Fibroblast of lung (primary cell): ENCODE measurements at places on chromosomes 6 and 20. TPM values are rescaled to one million over a fixed set of nuclear protein-coding genes. Genes with fewer than 3 reads are reported as not detected.
A peak's percentile ranks its signal among the peaks of the same experiment; 100 is the strongest.

Gene WFDC2
- polyA plus RNA-seq = not detected in 2 replicates

Gene HUS1B
- 0.08 and 0.11 TPM in 2 replicates for polyA plus RNA-seq

Gene NOX3
- polyA plus RNA-seq = not detected in 2 replicates

Gene COL19A1
- 0.01 TPM in 1 of 2 replicates, not detected in the other for polyA plus RNA-seq

Gene ZNF165
- polyA plus RNA-seq = 0.14 and 0.23 TPM in 2 replicates

Gene HLA-DPB1
- 11.0 and 11.5 TPM in 2 replicates for polyA plus RNA-seq

DNA sequence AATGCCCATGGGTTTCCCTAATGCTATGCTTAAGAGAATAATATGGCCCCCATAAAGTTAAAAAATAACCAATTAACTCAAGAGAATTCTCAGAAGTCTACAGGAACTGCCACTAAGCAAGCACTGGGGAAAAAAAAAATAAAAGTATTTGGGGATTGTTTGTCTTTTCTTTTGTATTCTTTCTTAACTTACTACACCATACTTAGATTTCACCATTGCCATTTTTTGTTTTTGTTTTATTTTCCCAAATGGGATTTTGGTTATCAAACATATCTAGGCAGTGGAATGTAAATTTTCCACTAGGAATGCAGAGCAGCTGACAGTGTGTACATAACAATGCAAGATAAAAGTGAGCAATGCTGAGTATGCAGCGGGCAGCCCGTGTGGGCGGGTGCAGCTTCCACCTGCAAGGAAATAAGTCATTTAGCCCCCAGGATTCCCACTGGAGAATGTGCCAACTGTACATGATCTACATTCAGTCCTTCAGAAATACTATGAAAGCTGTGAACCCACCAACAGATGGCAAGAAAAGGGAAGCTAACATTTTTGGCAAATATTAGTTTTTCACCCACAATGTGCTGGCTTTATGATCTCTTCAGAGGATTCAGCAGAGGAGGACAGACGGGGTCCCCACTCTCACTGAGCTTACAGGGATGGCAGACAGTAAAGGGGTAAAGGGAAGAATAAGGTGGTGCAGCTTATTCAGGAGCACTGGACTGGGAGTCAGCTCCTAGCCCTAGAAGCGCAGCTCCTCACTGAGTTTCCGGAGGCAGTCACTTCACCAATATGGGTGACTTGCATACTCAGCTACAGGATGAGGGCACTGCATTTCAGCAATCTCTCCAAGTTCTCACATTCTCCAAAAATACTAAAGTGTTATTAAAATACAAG, 44.4 kb downstream of the DCDC2 start:
- DNase-seq = no peak

DNA sequence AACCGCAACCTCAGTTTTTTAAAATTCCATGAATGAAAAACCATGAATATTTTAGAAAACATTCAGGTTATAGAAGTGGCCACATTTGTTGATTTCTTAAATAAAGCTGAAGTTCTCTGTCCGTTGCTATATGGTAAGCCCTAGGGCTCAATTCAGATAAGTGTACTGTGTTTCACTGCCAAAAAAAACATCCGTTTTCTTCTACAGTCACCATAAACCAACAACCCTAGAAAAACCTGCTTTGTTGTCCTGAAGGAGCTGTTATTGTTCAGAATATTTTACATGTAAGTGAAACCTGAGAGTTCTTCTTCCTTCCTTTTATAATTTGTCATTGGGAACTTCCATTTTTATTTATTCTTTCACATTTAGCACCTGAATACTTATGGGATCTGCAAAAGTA, 274.1 kb downstream of the TFAP2A start:
- DNase-seq = peak; percentile 5

- no peak for DNase-seq
Observed at GRCh38 chr6:87116922-87117321, 22.0 kb upstream of the CGA start.

- no peak for DNase-seq
Observed at GRCh38 chr20:46735436-46735835, 26.0 kb downstream of the SLC2A10 start.

DNA sequence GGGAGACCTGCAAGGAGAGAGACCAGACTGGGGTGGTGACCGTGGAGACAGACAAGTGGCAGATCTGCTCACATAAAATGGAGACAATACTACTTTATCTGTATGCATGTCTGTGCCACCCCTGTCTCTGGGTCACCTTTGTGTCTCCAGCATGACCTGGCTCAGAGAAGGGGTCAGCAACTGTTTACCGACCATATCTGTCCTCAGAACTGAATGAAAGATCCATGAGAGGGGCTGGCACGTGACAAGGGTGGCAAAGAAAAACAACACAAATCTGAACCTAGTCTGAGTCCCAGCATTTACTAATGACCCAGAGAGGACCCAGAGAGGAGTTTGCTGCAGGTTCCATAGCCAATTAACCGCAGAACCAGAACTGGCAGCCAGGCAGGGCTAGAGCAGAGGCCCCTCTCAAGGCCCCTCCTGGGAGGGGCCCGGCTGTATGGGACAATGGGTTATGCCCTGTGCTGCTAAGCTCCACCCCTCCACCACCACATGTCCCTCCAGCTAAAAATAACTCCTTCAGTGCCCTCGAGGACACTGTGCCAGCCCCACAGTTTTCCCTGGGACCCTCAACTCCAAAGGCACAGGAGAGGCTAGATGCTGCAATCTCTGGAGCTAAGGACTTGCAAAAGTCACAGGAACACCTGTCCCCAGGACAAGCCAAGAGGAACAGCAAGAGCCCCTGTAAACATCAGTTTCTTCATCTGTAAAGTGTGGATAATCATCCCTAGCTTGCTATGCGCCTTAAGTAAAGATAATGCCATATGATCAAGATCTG, 2.2 kb downstream of the AHCY start:
- DNase-seq = no peak

- DNase-seq = peak; percentile 41
Observed at GRCh38 chr6:111566873-111567517, 38.7 kb downstream of the TRAF3IP2 start.

DNA sequence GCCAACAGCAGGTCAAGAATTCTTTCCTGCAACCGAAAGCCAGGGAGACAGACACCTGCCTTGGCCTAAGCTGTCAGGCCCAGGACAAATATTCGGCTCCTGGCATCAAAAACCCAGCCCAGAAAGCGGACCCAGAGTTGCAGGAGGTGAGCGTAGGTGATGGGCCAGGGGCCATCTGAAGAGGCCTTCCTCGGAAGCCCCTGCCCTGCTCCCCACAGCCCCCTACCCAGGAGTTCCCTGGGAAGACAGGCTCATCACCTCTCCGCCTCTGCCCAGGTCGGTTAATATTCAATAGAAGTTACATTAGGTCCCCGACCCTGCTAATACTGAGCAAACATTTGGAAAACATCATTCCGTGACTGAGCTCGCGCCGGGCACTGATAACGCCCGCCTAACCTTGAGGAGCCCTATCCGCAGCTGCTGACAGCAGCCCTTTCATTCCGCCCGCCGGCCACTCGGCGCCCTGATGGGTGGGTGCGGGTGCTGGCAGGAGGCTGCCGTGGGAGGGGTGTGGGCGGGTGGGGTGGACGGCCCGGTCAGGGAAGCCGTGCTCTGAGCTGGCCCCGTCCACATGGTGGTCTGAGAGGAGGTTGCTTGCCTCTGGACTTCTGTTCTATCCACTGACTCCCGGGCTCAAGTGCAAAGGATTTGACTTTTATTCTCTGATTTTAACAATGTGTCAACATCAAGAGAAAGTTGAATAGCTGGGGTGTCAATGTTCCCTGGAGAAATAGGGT, 55.7 kb downstream of the HNF4A start:
- no peak for DNase-seq

DNA sequence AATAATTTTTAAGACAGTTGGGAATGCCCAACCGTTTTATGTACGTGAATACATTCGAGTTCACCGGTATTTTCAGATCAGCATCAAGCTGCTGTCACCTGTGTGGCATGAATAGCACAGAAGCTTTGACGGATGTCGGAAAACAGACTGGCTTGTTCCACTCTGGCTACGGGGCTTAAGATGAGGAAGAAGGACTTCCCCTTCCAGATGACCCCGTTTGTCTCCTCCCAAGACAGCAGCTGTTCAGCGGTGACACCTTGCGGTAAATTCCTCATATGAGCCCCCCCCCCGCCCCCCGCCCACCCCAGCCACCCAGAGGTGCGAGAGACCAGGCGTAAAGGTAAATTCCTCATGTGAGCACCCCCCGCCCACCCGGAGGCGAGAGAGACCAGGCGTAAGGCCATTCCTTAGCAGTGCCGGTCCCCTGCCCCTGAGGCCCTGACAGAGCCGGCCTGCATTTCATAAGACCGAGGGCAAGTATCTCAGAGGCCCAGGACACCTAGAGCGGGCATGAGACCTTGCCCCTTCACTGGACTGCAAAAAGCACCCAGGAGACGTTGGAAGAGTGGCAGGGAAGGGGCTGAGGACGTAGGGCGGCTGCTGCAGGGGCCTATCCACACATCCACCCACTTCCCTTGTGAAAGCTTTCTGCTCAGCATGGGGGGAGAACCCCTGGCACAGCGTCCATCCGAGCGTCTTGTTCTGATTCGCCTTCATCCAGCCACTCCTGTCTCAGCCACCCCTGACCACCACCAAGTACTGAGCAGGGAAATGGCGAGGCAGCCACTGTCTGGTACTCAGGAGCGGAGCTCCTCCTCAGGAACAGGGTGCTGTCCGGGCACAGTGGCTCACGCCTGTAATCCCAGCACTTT, 7.3 kb upstream of the PCMTD2 start:
- DNase-seq = no peak

GRCh38 chr20:17932396-17932795, 36.2 kb downstream of the SNX5 start:
- no peak for DNase-seq

- no peak for DNase-seq
Observed at GRCh38 chr6:107179004-107179403, 63.7 kb upstream of the BEND3 start.

DNA sequence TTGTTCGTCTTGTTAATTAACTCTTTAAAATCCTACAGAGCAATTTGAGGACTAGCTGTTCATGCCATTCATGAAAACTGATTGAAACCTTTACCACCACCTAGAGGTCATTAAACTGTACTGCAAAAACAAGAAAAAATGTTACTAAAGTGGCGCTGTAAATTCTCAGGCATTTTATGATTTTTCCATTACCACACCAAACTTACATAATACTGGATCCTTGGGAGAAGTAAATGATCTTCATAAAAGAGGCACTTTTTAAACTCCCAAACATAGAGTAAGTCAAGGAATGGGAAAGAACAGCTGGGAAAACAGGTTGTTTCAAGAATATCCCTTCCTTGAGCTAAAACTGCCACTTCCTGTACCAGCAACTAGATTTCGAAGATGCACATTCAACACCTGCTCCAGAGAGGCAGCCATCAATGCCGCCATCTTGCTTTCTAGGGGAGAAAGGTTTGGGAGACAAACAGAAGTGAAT, 54.3 kb downstream of the MYLIP start:
- DNase-seq = peak; percentile 74

DNA sequence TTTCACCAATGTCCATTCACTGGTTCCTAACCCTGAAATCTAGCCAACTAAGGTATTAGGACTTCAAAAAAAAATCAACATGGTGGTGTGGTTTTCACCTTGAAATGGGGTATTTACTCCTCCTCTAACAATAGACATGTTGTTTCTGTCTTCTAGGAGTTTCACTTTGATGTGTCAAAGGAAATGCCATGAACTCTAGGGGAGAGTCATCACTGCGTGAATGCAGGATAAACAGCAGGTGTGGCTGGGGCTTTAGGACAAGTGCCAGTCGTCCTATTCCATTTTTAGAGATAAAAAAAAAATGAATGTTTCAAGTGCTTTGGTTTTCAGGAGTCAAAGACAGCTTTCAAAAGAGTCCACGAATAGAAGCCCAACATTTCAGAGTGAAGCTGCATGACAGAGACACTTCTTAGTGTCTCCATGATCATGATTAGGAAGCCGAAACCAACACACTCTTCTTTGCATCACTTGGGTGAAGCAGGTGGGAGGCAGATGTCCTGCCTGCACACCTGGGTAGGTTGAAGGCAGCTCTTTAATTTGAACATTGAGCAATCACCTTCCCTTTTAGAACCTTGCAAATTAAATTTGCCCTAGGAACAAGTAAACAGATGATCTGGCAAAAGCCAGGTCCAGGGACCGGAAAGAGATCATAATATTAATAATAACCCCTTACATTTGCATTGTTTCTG, 328.5 kb upstream of the PRDM1 start:
- DNase-seq = no peak

GRCh38 chr6:42571611-42572342, 7.9 kb downstream of the UBR2 start:
- DNase-seq = peak; percentile 28

DNA sequence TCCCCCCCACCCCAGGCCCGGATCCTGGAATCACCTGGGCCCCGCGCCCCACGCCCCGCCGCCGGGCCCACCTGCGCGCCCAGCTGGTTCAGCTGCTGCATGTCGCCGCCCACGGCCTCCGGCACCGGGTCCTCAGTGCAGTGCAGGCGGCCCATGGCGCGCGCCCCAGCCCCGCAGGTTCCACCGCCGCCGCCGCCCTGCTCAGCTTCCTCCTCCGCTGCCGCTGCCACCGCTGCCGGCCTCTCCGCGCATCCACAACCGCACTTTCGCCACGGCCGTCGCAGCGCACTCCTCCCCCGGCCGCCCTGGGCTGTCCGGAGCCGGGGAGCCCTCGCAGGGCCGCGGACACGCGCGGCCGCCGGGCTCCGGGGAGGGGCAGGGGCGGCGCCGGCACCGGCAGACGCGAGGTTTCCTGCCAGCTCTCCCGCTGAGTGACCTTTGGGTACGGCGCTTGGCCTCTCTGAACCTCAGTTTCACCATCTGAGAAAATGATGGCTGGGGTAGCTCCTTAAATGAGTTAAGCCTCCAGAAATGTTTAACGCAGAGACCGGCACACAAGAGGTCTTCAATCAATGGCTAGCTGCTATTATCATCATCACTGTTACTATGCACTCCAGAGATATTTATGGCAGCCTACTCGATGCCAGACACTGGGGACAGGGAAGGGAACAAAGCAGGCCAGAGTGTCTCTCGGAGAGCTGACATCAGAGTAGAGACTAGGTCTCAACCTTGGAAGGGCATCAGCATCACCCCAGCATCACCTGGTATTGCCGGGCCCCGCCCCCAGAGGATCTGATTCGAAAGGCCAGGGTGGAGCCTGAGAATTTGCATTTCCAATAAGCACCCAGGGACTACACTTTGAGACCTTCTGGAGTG, at the start of gene COMMD7:
Gene COMMD7 (minus strand): TSS at position 231 of the 876 bp plus-strand sequence. CDS start 76 bp downstream, at position 155.
- peak; percentile 51 for DNase-seq

GRCh38 chr6:144331491-144331969, 46.4 kb downstream of the UTRN start:
- DNase-seq = peak; percentile 94

DNA sequence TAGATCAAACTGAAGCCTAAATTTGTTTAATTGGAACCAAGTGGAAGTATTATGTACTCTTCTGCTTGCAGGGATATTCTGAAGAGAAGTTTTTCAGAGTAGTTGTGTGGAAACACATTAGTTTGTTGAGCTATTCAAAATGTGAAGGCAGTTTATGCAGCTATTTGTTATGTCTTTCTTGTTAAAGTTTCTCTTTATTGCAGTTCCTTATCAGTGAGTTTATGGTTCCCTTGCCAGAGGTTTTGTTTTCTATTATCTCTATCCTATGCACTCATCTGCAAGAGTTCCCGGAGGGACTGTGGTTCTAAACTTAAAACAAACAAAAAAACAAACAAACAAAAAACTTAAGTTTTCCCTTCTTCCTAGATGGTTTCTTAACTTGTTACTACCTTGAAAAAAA, 143.7 kb upstream of the SLC22A16 start:
- DNase-seq = no peak

- DNase-seq = no peak
Observed at GRCh38 chr20:3326779-3327521, 80.5 kb downstream of the DNAAF9 start.

GRCh38 chr20:17653835-17654648, 28.0 kb downstream of the RRBP1 start:
- no peak for DNase-seq

GRCh38 chr6:27814665-27815424, 97.4 kb downstream of the OR2B2 start:
- peak; percentile 99 for DNase-seq
